SJSA1 (cell line): ENCODE measurements at places on chromosomes 4 and X. TPM values are rescaled to one million over a fixed set of nuclear protein-coding genes. Genes with fewer than 3 reads are reported as not detected.
A peak's percentile ranks its signal among the peaks of the same experiment; 100 is the strongest.

- no peaks in the 10 kb centered on the region for H3K36me3 ChIP-seq
- H3K4me1 ChIP-seq = no peaks in the 10 kb centered on the region
- no peaks in the 10 kb centered on the region for H3K27me3 ChIP-seq
- DNase-seq = no peak
Measured at GRCh38 chr4:120561648-120562047, 360.9 kb downstream of the PRDM5 start.

GRCh38 chr4:46386570-46386969 lies 3.4 kb downstream of the GABRA2 start:
- no peak for DNase-seq
- no peak overlapping the region for H3K4me3 ChIP-seq
- no peak overlapping the region for H3K27ac ChIP-seq
- H3K36me3 ChIP-seq = no peaks in the 10 kb centered on the region
- H3K4me1 ChIP-seq = no peaks in the 10 kb centered on the region

DNA sequence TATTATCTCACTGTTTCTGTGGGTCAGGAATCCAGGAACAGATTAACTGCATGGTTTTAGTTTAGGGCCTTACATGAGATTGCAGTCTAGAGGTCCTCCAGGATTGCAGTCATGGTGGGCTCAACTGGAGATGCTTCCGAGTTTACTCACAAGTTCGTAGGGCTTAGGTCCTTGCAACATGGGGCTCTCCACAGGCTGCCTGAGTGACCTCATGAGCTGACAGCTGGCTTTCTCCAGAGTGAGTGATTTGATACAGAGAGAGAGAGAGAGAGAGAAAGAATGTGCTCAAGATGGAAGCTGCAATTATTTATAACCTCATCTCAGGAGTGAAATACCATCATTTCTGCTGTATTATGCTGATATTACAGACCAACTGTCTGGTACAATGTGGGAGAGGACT lies 168.9 kb downstream of the GPAT3 start:
- H3K36me3 ChIP-seq = no peaks in the 10 kb centered on the region
- H3K4me1 ChIP-seq = no peaks in the 10 kb centered on the region
- no peaks in the 10 kb centered on the region; the same call in 1 of the 2 replicates for H3K27me3 ChIP-seq
- DNase-seq = no peak

Gene MAGEA2B
- not detected in 2 replicates for total RNA-seq

- no peak overlapping the region for H3K4me3 ChIP-seq
- peak; percentile 13 for DNase-seq
- peaks cover 1% of the 10 kb centered on the region; the same call in 1 of the 2 replicates for H3K27me3 ChIP-seq
- no peaks in the 10 kb centered on the region for H3K4me1 ChIP-seq
- no peaks in the 10 kb centered on the region for H3K36me3 ChIP-seq
Measured at GRCh38 chr4:112951362-112952312, 97.8 kb upstream of the ANK2 start.

GRCh38 chrX:100593581-100593980 lies 8.8 kb downstream of the TNMD start:
- no peak for DNase-seq
- no peaks in the 10 kb centered on the region for H3K27me3 ChIP-seq
- H3K4me1 ChIP-seq = no peaks in the 10 kb centered on the region
- no peak overlapping the region for H3K4me3 ChIP-seq
- H3K27ac ChIP-seq = no peak overlapping the region

Gene SGMS2
- 37.7 and 39.5 TPM in 2 replicates for total RNA-seq

DNA sequence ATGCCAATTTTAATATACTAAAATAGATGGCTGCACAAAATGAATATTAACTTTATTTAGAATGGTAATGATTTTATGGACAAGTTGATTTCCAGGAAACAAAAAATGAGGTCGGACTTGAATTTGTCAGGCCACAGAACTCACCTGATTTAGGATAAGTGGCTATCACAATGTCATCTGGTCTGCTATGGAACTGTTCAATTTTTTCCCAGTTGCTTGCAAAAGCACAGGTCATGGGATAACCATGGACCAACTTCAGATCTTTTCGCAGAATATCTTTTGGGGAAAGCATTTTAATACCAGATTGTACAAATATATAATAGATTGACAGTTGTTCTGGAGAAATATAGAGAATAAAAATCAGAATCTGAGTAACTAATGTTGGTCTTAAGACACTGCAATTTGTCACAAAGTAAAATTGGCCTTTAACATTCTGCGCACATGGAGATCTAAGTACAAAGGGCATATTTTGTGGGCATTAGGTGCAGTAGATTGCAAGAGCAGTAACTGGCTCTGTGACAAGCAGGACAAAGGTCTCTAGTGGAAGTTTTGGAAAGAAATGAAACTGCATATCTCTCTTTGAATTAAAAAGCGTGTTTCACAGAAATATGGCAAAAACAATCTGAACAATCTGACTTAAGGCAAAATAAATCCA lies 5.4 kb downstream of the SULT1B1 start:
- H3K27ac ChIP-seq = no peak overlapping the region
- H3K36me3 ChIP-seq = no peaks in the 10 kb centered on the region
- H3K27me3 ChIP-seq = peaks cover 5% of the 10 kb centered on the region; the same call in 1 of the 2 replicates
- H3K4me1 ChIP-seq = no peaks in the 10 kb centered on the region
- DNase-seq = no peak

Gene SOX3
- not detected in 2 replicates for total RNA-seq
